ENCODE measurements at places on chromosomes 16 and 17.

- peaks cover 34% of the 10 kb centered on the region for H3K36me3 ChIP-seq
- no peak for DNase-seq
- H3K27ac ChIP-seq: no peak overlapping the region
- no peaks in the 10 kb centered on the region for H3K27me3 ChIP-seq
- H3K4me1 ChIP-seq: no peaks in the 10 kb centered on the region
Measured at GRCh38 chr17:42704837-42705494, 22.6 kb downstream of the CNTNAP1 start.

GRCh38 chr17:10186771-10187410 is 11.5 kb downstream of the GAS7 start:
- no peak overlapping the region for H3K27ac ChIP-seq
- H3K27me3 ChIP-seq: no peaks in the 10 kb centered on the region
- DNase-seq: no peak
- H3K36me3 ChIP-seq: no peaks in the 10 kb centered on the region

- no peak overlapping the region for H3K27ac ChIP-seq
- no peak overlapping the region for H3K4me3 ChIP-seq
- no peaks in the 10 kb centered on the region for H3K36me3 ChIP-seq
Measured at GRCh38 chr16:25625620-25626019, 66.1 kb upstream of the HS3ST4 start.

DNA sequence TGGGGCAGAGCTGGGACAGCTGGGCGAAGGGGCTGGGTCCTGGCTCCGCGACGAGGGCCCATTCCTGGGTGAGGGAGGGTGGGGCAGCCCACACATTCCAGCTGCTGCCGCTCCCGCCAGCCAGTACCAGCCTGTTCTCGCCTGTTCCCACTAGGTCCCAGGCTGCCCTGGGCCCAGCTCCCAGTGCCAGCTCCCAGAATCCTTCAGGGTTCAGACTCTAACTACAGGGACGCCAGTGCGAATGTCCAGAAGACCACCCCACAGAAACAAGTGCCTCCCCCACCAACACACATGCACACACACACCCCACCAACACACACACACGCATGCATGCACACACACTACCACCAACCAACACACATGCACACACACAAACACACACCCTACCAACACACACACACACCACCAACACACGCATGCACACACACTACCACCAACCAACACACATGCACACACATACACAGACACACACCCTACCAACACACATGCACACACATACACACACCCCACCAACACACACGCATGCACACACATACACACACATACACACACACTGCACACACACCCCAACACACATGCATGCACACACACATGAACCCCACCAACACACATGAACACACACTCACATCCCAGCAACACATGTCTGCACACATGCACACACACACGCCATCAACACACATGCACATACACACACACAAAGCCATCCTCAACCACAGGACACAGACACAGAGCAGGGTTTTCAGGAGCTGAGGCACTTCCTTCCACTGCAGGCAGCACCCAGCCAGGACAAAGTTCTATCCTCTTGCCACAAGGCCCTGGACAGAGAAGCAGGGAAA is 27.5 kb upstream of the KRT17 start:
- H3K4me1 ChIP-seq: peaks cover 86% of the 10 kb centered on the region
- no peak overlapping the region for H3K4me3 ChIP-seq
- H3K36me3 ChIP-seq: no peaks in the 10 kb centered on the region
- no peaks in the 10 kb centered on the region for H3K27me3 ChIP-seq
- H3K27ac ChIP-seq: peak overlapping the region; percentile 100
- no peak for DNase-seq

DNA sequence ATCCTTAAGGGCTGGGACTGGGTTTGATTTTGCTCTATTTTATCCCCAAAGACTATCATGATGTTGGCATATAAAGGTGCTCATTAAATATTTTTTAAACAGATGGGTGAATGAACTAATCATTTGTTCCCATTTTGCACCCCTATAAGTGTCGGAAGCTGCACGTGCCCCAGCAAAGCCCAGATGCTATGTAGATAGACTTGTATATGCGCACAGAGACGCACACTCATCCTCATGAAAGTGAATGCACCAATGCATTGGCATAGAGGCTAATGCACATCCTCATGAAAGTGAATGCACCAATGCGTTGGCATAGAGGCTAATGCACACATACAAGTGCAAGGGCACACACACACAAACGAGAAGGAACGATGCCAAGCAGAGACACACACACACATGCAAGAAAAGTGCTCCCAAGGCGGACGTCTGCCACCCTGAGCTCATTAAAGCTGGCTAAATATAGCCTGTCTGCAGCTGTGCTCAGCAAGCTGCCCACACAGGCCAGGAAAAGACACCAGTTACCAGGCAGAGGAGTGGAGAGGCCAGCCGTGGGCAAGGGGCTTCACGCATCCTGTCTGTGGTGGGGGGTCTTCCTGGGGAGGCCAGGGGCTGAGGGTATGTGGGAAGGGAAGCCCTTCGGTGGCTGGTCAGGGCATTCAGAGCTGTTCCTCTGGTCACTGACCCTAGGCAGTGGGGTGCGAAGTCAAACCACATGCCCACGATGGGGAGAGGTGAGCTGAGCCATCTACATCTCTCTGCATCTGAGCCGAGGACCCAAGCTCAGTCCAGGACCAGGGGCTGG is 52.6 kb downstream of the PIMREG start:
- H3K27ac ChIP-seq: no peak overlapping the region
- H3K4me1 ChIP-seq: peaks cover 13% of the 10 kb centered on the region
- no peak overlapping the region for H3K4me3 ChIP-seq
- no peak for DNase-seq

- H3K36me3 ChIP-seq: peaks cover 8% of the 10 kb centered on the region
- no peak overlapping the region for H3K4me3 ChIP-seq
- H3K27me3 ChIP-seq: no peaks in the 10 kb centered on the region
- H3K27ac ChIP-seq: no peak overlapping the region
- peaks cover 6% of the 10 kb centered on the region for H3K4me1 ChIP-seq
Measured at GRCh38 chr17:945672-946071, 33.9 kb downstream of the NXN start.

DNA sequence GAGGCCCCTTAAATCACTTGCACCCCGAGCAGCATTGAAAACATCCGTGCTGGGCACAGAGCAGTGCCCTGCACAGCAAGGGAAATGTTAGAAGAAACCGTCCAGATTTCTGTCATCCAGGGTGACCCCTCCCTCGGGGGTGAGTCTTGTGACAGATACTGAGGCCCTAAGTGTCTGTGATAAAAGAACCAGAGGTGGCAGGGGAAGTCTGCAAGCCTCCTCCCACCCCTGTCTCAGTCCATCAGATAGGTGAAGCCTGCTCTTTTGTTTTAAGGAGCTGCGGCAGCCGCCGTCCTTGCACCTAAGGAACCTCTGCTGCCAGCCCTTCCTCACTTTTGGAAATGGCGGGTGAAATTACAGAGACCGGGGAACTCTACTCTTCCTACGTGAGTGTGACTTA is 845 bp upstream of the NAT9 start:
- no peaks in the 10 kb centered on the region for H3K27me3 ChIP-seq
- H3K36me3 ChIP-seq: peaks cover 33% of the 10 kb centered on the region
- no peak for DNase-seq
- peak overlapping the region; percentile 50 for H3K27ac ChIP-seq

GRCh38 chr17:9928601-9929333 is 23.7 kb upstream of the RCVRN start:
- H3K27ac ChIP-seq: no peak overlapping the region
- no peaks in the 10 kb centered on the region for H3K27me3 ChIP-seq
- H3K4me3 ChIP-seq: no peak overlapping the region

DNA sequence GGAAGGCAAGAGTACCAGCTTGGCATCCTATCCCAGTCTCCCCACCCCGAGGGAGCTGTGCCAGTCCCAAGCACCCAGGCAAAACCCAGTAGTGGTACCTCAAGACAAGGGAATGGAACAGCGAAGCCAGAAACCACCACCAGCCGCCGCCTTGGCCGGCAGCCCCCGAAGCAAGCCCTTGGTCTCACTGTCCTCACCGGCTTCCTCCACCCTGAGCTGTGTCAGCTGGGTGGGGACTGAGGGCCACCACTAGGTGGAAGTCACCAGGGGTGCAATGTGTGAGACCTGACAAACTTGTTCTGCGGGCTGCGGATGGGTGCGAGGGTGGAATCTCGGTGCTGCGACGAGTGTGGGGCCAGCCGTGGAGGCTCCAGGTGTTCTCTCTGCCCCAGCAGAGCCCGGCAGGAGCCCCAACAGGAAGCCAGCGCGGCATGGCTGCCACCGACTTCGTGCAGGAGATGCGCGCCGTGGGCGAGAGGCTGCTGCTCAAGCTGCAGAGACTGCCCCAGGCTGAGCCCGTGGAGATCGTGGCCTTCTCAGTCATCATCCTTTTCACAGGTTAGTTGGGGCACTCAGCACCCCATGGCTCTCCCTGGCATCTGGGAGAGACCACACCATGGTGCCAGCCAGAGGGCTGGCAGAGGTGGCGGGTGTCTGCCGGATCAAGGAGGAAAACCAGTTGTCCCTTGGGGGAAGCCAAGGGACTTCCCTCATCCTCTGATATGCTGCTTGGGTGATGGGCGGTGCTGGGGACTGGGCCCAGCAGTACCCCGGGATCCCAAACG is 6.7 kb downstream of the SMIM5 start:
- H3K27me3 ChIP-seq: no peaks in the 10 kb centered on the region
- H3K4me1 ChIP-seq: peaks cover 32% of the 10 kb centered on the region
- H3K36me3 ChIP-seq: no peaks in the 10 kb centered on the region
- no peak overlapping the region for H3K4me3 ChIP-seq

DNA sequence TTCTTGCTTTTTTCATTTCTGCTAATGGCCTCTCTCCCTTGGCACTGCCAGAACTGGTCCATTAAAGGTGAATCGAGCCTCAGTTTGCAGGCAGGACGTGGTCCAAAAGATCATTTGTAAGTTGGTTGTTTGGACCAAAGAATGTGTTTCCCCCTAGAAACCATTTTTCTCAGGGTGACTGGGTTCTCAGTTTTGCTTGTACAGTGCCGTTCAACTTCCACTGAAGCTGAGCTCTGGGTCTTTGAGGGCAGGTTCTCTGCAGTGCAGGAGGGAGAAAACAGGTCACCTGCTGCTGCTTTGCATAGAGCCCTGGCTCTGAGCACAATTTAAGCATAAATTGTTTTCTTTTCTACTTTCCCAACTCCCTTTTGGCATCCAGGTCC is 9.0 kb upstream of the AMZ2 start:
- H3K27ac ChIP-seq: no peak overlapping the region
- DNase-seq: no peak
- no peaks in the 10 kb centered on the region for H3K4me1 ChIP-seq
- H3K27me3 ChIP-seq: no peaks in the 10 kb centered on the region
- H3K4me3 ChIP-seq: no peak overlapping the region

- DNase-seq: no peak
- no peaks in the 10 kb centered on the region for H3K27me3 ChIP-seq
- no peak overlapping the region for H3K4me3 ChIP-seq
- H3K27ac ChIP-seq: no peak overlapping the region
- H3K36me3 ChIP-seq: no peaks in the 10 kb centered on the region
Measured at GRCh38 chr17:68318103-68318991, 27.1 kb downstream of the ARSG start.

GRCh38 chr17:45256114-45256966 is 5.6 kb downstream of the SPATA32 start:
- H3K27ac ChIP-seq: no peak overlapping the region
- H3K36me3 ChIP-seq: no peaks in the 10 kb centered on the region
- no peak for DNase-seq
- no peak overlapping the region for H3K4me3 ChIP-seq
- peaks cover 5% of the 10 kb centered on the region for H3K4me1 ChIP-seq

DNA sequence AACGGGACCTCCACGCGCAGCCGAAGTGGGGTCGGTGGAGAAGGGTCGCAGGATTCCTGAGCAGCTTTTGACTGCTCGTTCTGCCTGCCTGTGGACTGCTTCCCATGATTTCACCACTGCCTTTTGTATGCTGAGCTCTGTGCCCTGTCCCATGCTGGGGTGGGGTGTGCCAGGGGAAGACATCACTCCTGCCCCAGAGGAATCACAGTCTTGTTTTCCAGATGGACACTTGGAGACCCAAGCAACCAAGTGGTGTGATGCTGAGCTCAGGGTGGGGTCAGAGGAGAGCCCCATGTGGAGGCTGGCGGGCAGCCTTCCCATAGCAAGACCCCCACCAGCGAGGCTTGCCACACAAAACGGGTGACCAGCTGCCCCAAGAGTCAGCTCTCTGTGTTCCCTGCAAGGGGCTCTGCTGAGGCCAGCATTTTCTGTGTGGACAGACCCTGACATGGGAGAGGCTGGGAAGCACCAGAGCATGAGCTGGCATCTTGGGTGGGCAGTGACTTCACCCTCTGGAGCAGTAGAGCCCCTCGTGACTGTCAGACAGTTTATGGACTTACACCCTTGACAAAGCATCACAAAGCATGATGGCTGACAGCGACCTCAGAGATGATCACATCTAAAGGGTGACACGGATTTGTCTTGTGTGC is 111.9 kb downstream of the GNAO1 start:
- no peak overlapping the region for H3K4me3 ChIP-seq
- no peak for DNase-seq
- H3K4me1 ChIP-seq: no peaks in the 10 kb centered on the region
- peaks cover 7% of the 10 kb centered on the region for H3K27me3 ChIP-seq
- no peaks in the 10 kb centered on the region for H3K36me3 ChIP-seq
- no peak overlapping the region for H3K27ac ChIP-seq

GRCh38 chr17:81928544-81929252 is 1.2 kb upstream of the MAFG start:
- peaks cover 28% of the 10 kb centered on the region for H3K4me1 ChIP-seq
- H3K36me3 ChIP-seq: no peaks in the 10 kb centered on the region
- H3K4me3 ChIP-seq: peak overlapping the region; percentile 84
- H3K27me3 ChIP-seq: no peaks in the 10 kb centered on the region
- DNase-seq: no peak

DNA sequence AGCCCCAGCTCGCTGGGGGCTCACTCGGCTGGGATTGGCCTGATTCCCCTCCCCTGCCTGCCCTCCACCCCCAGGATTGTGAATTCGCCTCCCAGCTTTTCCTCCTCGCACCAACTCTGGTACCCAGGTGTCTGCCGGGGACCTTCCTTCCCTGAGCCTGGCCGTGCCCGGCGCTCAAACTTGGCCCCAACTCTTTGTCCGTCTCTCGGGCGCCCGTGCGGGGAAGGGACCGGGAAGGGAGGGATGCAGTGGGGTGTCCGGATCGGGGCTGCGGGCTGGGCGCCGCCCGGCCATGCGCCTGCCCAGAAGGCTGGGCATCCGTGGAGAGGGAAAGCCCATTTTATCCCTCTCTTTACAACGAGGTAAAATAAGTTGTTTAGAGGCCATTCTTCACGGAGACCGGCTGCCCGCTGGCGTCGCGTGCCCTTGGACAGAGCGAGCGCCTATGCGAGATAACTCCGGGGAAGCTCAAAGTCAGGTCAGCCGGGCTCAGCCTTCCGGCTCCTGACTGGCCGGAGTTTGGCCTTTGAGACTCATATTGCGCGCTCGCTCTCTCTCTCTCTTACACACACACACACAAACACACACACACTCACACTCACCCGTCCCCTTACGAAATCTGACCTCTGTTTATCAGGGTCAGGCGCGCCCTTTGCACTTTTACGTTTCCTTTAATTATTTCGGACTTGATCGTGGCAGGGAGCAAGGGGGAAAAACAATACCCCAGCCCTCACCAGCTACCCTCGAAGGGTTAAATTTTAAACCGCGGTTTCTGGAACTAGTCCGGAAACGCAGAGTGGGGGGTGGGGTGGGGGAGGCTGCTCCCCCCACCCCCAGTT is 774 bp upstream of the MAF start:
- no peaks in the 10 kb centered on the region for H3K36me3 ChIP-seq
- H3K4me1 ChIP-seq: peaks cover 30% of the 10 kb centered on the region
- no peaks in the 10 kb centered on the region for H3K27me3 ChIP-seq
- peak overlapping the region; percentile 63 for H3K27ac ChIP-seq

GRCh38 chr17:59124665-59125064 is 18.0 kb upstream of the TRIM37 start:
- no peaks in the 10 kb centered on the region for H3K27me3 ChIP-seq
- no peak for DNase-seq
- no peaks in the 10 kb centered on the region for H3K4me1 ChIP-seq
- peaks cover 5% of the 10 kb centered on the region for H3K36me3 ChIP-seq
- no peak overlapping the region for H3K4me3 ChIP-seq

All from keratinocyte (primary cell).